Esophagus squamous epithelium (tissue), 5 donors: ENCODE measurements at places on chromosomes 16 and 17.

GRCh38 chr16:89915303-89916232 lies 3.1 kb upstream of the MC1R start:
- DNase-seq = no peak

GRCh38 chr17:70034158-70034557 lies 40.9 kb upstream of the KCNJ16 start:
- DNase-seq = no peak

DNA sequence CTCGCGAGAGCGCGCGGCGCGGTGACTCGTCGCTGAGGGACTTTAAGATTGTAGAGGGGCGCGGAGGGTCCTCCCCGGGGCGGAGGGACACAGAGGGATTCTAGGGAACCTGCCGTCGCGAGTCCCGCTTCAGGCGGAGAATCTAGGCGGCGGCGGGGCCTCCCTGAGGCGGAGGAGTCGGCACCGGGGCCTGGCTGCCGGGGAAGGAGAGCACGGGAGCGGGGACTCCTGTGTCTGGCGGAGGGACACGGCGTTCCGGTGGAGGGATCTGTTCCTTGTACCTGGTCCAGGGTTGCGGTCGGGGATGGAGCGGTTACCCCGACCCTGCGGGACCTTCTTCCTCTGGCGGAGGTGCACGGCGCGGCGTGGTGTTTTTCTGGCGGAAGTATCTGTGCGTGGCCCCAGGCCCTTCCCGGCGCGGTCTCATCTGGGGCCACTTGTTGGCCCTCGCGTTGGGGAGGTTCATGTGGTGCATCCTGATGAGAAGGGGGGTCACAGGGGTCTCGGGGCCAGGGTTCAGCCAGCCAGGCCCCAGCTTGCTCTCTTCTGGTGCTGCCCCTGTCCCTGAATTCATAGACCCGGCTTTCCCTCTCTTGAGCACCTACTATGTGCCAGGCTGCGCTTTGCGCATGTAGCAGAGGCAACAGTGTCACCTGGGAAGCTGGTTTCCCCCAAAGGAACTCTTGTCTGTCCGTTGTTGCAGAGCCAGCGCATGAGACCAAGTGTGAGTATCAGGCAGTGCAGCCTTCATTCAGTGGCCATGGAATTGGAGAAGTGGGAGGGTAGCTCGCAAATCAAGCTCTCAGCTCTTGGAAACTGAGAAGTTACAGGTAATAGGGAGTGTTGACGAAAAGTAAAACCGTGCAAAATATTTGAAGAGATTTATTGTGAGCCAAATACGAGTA lies 563 bp upstream of the ZKSCAN2 start:
- peak; percentile 56 for DNase-seq

GRCh38 chr16:87740441-87740840 lies 25.3 kb downstream of the KLHDC4 start:
- DNase-seq = no peak

DNA sequence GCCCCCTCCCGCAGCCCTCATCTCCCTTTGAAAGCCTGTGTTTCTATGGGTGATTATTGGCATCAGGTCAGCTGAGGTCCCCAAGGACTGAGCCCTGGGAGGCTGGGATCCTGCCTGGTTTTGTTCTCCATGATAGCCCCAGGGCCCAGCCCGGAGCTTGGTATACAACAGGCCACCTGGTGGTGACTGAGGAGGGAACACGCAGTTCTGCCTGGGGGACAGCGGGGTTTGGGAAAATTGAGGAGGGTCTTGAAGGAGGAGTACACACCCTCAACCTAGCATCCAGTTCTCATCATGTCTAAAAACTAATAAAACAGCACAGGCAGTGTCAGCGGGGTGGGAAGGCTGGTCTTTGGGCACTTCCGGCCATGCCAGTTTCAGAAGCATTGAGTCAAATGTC lies 335.1 kb downstream of the CPPED1 start:
- DNase-seq = no peak

DNA sequence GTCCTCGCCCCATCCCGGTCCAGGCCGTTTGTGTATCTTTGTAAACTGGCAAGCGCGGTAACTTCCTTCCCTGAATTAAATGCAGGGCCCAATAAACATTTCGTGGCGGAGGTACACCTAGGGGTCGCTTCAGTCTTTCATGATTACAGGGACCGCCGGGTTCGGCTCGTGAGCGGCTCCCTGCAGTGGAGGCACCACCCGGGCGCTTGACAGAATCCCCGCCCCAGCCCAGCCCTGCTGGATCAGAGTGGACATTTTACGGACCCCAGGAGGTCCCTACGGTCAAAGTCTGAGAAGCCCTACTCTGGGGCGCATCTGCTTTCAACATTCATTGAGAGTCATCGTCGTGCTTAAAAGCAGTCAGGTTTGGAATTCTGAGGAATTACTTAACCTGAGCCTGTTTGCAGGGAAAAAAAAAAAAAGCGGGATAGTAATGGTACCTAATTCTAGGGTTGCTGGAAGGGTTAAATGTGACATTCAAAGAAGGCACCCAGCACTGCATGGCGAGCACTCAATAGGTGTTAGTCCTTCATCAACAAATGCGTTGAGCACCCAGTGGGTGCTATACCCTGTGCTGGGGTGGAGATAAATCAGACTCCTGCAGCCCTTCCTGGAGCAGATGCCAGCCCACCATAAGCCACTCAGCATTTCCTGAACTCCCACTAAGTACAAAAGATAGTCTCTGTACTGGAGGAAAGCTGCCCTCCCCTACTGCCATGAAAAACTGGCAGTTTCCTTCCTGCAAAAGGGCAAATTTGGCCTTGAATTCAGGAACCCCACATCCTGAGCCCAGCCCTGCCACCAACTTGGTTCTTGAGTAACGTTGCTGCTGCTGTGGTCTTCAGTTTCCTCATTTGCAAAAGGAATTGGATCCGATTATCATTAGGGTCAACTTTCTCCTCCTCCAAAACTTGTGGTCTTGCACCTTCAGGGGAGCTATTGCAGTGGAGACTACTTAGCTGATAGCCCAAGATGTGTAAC lies 658 bp upstream of the DUSP3 start:
- no peak for DNase-seq

- DNase-seq = no peak
Measured at GRCh38 chr17:70405492-70406220, 236.3 kb downstream of the KCNJ2 start.

GRCh38 chr16:63365649-63366304 lies 1329.5 kb upstream of the CDH8 start:
- no peak for DNase-seq

DNA sequence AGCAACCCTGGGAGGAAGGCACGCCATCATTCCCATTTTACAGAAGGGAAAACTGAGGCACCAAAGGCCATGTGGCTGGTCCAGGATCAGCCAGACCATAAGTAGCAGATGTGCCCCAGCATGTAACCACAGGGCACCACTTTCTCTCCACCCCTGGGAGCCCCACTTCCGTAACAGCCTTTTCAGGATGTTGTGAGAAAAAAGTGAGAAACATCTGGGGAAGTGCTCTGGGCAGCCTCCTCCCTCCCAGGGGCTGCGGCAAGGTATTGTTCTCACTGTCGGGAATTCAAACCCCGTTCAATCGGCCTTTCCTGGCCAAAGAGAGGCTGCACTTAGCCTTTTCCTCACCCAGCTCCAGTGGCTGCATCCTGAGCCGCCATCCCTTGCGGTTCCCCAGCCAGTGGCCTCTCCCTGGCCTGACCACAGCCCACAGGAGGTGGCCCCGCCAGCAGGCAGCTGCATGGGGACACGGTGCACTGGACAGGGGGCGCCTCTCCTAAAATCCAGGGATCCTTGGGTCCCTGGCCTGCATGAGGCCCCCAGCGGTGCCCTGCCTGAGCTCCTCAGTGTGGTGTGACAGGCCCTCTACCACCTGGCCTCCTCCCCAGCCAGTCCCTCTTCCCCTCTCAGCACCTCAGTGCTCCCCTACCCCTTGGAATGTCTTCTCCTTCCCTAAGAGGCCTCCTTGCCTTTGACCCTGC lies 5.7 kb upstream of the CDH5 start:
- no peak for DNase-seq

DNA sequence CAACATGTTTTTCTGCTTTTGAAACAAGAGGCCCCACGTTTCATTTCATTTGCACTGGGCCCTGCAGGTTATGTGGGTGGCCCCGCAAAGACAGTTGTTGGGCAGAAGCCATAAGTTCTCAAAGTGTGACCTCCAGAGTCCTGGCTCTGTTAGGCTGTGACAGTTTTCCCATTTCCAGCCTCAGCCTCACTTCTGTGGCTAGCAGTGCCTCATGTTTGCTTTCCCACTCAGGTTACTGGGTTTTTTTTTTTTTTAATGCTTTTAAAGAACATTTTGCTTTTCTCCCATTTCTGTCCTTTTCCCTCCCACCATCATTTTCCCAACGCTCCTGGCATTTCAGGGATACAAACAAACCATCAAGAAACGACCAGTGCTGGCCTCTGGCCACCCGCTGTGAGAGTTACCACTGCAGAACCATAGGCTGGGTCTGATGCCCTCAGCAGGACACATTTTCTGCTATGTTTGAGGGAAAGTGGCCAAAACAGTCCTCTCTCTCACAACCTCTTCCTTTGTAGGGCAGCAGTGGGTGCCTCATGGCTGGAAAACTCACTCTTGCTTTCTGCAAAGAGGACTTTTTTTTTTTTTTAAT lies 159.0 kb upstream of the MPHOSPH6 start:
- DNase-seq = no peak

GRCh38 chr17:40597556-40598300 lies 32.5 kb upstream of the CCR7 start:
- no peak for DNase-seq

GRCh38 chr16:19737306-19738038 lies 19.4 kb downstream of the IQCK start:
- DNase-seq = no peak

GRCh38 chr16:17056666-17057065 lies 414.1 kb downstream of the XYLT1 start:
- no peak for DNase-seq

GRCh38 chr17:80477647-80478478 lies 1.5 kb upstream of the NPTX1 start:
- no peak for DNase-seq

GRCh38 chr16:50334106-50334975 lies 34.4 kb downstream of the BRD7 start:
- no peak for DNase-seq
